ENCODE measurements at places on chromosomes 2 and 18.
A peak's percentile ranks its signal among the peaks of the same experiment; 100 is the strongest.

GRCh38 chr2:199431746-199432213 lies 26.0 kb downstream of the SATB2 start:
- DNase-seq, result no peak

- DNase-seq, result no peak
Observed at GRCh38 chr2:2808551-2809058, 477.5 kb upstream of the MYT1L start.

- no peak for DNase-seq
Observed at GRCh38 chr2:209138079-209138478, 285.8 kb upstream of the MAP2 start.

GRCh38 chr2:18814387-18814786 lies 225.0 kb upstream of the NT5C1B start:
- peak; percentile 77 for DNase-seq

GRCh38 chr2:5984946-5985345 lies 292.8 kb downstream of the SOX11 start:
- DNase-seq, result no peak

GRCh38 chr2:238668426-238668825 lies 179.5 kb upstream of the TWIST2 start:
- no peak for DNase-seq

DNA sequence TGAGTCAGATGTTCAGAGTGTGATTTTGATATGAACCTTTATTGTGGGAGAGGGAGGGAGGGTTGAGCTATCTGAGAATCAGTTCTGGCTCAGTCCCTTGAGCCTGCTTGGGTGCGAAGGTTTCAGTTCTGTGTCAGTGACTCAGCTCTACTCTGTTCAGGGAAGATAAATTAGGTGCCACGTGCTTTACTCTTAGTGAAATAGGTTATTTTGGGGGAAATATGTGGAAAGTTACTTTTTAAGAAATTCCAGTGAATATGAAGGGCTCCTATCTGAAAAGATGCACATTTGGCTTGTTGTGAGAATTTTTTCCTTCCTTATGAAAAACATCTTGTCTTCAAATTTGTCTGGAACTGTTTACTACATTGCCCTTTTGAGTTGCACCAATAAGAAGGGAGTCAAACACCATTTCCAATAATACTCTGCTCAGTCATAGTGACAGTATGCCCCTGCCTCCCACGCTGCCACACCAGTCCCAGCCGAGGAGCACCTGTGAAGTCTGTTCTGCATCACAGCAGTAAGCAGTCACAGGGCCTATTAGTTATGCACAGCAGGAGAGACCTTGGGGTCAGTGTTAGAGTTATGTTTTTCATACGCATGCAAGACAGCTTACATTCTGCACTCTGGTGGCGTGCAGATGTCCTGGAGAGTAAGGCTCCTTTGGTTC lies 32.8 kb upstream of the DNAH7 start:
- DNase-seq, result no peak

DNA sequence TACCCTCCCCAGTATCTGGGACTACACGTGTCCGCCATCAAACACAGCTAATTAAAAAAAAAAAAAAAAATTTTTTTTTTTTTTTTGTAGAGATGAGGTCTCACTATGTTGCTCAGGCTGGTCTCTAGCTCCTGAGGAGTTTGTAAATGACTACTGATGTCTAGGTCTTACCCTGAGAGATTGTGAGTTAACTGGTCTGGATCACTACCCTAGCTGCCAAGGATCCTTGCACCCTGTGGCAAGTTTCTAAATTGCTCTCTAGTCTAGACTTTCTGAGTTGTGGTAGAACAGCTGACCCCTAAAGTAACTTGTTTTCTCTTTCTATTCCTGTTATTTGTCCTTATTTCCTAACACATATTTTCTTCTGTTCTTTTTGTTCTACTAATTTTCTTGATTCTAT lies 44.5 kb downstream of the ABHD3 start:
- DNase-seq, result no peak

DNA sequence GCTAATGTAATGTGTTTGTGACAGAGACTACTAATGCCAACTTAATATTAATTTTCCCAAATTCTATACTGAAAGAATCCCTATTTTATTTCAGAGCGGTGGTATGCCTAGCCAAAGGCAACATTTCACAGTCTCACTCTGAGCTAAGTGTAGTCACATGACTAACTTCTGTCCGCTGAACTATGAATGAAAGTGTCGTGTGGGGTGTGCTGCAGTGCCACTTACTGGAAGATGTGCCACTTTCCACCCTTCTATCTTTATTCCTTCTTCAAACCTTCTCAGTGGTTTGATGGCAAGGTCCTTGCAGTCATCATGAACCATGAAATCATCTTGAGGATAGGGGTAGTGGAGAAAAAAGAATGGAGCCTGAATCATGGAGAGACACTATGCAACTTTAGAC lies 47.3 kb upstream of the C1D start:
- no peak for DNase-seq

GRCh38 chr18:55289048-55289447 lies 298.9 kb downstream of the TCF4 start:
- no peak for DNase-seq

- DNase-seq, result no peak
Observed at GRCh38 chr2:11578986-11579774, 45.3 kb downstream of the GREB1 start.

- no peak for DNase-seq
Observed at GRCh38 chr2:64456293-64456692, 2.3 kb downstream of the LGALSL start.

DNA sequence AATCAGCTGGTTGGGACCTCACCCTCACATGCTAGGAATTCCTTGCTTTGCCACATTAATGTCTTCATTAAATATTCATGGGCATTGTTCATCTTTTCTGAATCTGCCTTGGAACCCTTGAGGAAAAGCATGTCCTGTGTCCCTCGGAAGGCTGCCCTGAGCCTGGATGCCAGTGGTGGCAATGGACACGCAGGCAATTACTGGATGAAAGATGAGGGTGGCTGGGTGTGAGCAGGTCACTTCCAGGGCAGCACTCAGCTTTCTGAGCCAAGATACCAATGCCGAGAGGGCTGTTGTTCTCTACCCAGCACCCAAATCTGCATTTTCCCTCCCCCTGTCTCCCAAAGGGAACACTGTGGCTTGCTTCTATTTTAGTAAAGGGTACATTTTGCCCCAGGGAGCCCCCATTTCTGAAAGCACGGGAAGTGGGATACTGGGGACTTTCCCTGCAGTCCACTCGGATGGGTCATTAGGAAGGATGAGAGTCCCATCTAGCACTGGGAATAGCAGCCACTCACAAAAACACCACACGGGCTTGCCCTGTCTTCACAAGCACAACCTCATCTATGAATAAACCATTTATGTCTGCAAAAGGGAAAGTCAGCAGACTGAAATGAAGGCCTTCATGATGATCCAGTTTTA lies 234.8 kb downstream of the SOX11 start:
- DNase-seq, result no peak

GRCh38 chr2:72889991-72890390 lies 2.8 kb downstream of the SPR start:
- DNase-seq, result no peak

- no peak for DNase-seq
Observed at GRCh38 chr2:42068571-42069178, 20.9 kb downstream of the PKDCC start.

GRCh38 chr18:77014538-77014937 lies 118.0 kb downstream of the MBP start:
- no peak for DNase-seq

GRCh38 chr2:239400596-239401066 lies at the start of gene HDAC4:
Gene HDAC4 (minus strand): TSS chr2:239401020. CDS start chr2:239352699, 48,321 bp downstream.
- DNase-seq, result no peak

- DNase-seq, result no peak
Observed at GRCh38 chr2:74373985-74374384, 6.1 kb downstream of the DCTN1 start.

DNA sequence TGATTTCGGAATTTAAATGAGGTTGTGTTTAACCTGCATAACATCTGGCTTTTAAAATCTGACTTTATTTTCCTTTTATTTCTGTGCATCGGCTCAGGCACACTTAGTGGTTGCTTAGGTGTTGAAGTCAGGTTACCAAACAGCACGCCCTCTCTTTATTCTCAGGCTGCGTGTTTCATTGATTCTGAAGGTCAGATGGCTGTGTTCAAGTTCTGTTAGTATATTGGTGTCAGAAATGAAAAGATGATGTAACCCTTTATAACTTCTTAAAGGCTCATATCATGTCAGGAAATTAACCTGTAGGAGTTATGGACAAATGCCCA lies 246.5 kb downstream of the LDLRAD4 start:
- no peak for DNase-seq

DNA sequence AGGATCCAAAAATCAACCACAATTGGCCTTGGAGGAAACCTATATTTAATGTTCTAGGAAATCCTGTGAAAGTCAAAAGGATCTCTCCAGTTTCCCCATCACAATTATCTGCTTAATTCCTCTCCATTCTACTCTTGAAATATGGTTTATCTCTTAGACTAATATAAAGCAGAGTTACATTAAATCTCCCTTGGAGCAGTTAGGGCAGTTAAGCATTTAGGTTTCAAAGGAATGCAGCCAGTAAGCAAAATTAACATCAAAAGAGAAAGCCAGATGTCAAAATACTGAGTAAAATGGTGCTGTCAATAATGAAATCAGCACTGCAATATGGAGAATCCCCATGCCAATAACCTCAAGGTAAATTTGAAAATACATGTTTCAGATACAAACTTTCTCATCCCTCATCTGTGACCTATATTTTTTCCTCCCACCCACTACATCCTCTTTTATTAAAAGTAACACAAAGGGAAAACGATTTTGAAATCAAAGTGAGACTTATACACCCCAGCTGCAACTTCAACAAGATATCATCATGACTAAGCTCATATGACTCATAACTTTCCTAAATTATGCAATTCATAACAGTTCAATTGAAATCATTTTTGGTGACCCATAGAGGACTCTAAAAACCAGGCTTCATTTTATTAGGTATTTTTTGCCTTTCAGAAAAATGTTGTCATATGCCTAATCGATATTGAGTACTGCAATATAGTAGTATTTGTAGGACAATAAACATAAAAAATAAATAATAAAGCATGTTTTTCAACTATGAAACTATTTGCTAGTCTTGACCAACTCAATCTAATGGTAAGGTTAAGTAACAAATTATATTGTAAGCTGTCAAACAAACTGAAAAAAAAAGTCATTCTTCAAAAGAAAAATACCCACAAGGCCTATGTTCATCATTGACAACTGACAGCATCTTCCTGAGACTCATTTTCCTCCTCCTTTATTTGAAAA lies 3.1 kb downstream of the ADAM17 start:
- DNase-seq, result no peak

DNA sequence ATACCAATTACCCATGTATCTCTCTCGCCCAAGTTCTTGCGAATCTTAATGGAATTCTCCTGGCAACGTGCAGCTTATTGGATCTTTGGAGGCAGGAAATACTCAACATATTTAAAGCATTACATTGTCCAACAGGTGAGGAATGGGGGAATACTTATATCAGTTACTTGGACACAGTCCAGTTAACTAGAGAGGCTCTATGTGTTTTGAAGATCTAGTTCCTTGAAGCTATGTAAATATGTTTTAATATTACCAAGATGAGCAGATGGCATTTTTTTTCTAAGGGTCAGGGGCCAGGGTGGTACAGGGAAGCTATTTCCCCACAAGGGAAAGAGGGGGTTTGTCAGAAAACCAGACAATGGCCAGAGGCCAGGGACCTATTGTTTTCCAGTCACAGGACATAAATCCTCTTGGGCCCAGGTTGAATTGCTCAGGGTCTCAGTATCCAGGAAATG lies 26.8 kb upstream of the MC5R start:
- no peak for DNase-seq

DNA sequence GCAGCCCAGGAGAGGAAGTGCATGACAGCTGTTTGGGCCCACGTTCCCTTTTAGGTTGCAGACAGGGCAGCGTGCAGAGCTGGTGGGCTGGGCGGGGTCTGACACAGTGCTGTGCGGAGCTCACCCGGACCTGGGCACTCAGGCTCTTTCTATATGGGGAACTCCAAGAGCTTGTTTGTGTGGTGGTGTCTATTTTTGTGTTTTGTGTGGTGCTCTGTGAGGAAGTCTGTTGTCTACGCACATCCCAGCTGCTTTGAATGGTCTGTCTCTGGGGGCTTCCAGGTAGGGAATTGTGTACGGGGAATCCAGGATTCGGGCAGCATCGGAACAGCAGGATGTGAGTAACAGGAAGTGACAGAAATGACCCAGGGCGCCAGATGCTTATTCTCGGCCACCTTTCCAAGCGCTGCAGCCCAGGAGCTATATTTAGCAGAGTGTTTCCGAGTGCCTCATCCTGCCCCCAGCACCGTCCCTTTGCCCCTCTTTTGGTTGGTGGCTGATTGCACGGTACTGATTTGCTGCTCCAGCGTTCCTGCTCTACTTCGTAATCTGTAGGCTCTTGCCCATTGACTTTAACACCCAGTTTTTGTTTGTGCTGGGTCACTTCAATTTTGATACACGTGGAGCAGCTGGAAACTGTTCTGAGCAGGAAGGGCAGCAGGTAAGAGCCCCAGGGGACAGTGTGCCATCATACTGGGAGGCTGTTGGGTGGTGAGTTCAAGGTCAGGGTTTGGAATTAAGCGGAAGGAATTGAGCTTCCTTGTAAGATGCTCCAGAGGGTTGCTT lies 64.7 kb downstream of the DGKD start:
- DNase-seq, result no peak

- DNase-seq, result no peak
Observed at GRCh38 chr2:88903749-88904353, 212.4 kb downstream of the RPIA start.

GRCh38 chr18:58049000-58049688 lies 5.1 kb downstream of the NEDD4L start:
- DNase-seq, result no peak

DNA sequence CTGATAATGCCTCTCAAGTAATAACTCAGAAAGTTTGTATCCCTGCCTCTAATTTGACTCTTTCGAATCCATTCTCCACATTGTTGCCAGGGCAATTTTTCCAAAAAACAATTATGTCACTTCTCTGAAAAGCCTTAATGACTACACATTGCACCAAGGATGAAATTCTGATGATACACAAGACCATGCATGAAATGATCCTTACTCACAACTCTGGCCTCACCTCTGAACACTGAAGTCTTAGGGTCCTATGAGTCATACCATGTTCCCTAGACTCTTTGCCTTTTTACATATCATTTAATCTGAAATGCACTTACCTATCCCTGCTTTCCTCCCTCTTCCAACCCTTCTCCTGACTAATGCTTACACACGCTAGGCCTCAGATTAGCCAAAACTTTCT lies 51.0 kb downstream of the WDPCP start:
- no peak for DNase-seq

DNA sequence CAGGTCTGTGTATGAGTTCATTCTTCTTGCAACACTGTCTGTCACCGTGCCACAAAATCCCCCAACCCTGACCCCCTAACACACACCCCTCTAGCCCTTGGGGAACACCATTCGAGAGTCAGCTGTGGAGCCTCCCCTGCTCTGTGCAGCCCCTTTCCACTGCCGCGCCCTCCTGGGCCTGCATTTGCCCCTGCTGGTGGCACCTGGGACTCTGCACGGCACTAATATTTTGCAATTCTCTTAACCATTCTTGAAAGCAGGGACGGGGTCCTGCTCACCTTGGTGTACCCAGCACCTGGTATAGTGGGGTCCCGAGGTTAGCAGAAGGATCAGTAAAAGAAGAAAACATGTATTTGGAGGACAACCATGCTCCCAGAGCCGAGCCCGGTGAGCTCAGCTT lies 124.0 kb downstream of the HDAC4 start:
- DNase-seq, result no peak

GRCh38 chr2:27086724-27087593 lies at the start of gene KHK:
Gene KHK (plus strand): TSS chr2:27086772. CDS start chr2:27087260, 488 bp downstream.
- no peak for DNase-seq
